ENCODE measurements at places on chromosomes 1 and 21.
A peak's percentile ranks its signal among the peaks of the same experiment; 100 is the strongest.

DNA sequence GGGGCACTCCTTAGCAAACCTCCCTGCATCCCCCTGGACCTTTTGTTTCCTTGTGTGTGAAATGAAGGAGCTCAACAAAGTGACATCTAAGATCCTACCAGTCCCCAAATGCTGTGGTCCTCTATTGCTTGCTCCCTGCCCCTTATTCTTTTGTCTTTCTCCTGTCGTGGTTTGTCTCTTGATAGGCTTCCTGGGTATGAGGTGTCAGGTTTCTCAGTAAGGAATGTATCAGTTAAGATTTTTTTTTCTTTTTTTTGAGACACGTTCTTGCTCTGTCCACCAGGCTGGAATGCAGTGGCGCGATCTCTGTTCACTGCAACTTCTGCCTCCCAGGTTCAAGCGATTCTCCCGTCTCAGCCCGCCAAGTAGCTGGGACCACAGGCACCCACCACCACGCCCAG, 16.8 kb downstream of the CNIH3 start:
- DNase-seq = no peak

GRCh38 chr1:6476483-6476882, 10.5 kb upstream of the TNFRSF25 start:
- no peak for DNase-seq

DNA sequence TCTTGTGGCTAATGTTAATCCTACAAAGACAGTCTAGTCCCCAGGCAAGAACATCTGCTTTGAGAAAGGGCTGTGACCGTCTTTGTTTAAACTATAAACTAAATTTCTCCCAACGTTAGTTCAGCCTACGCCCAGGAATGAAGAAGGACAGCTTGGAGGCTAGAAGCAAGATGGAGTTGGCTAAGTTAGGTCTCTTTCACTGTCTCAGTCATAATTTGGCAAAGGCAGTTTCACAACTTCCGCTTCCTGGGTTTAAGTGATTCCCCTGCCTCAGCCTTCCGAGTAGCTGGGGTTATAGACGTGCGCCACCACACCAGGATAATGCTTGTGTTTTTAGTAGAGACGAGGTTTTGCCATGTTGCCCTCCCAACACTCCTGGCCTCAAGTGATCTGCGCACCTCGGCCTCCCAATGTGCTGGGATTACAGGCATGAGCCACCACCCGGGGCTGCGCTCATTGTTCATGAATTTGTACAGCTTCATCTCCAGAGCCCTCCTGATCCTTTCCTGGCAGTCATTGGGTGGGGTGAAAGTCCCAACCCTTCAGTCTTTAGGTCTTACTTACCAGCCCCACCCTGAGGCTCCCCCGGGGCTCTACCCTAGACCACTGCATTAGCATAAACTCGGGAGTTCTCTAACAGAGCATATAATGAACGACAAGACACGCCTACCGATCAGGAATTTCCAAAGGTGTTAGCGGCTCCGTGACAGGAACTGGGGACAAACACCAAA, 4.9 kb upstream of the MASP2 start:
- no peak for DNase-seq

DNA sequence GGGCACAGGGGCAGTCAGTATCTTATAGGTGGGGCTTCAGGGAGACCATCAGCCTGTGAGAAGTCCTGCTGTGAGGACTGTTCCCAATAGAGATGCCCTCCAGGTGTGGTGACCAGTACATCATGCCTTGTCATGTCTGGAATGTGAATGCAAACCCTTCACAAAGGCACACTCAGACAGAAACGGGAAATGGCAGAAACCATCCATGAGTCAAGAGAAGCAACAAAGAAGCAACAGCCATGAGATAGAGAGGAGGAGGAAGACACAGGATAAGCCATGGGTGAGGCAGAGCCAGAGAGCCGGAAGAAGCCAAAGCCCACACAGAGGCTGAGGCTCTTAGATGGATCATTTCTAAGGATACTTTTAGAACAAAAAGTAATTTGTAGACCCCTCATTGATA, 20.1 kb upstream of the ZP4 start:
- no peak for DNase-seq

- no peak for DNase-seq
Observed at GRCh38 chr1:155003766-155004351, 1.3 kb downstream of the ZBTB7B start.

DNA sequence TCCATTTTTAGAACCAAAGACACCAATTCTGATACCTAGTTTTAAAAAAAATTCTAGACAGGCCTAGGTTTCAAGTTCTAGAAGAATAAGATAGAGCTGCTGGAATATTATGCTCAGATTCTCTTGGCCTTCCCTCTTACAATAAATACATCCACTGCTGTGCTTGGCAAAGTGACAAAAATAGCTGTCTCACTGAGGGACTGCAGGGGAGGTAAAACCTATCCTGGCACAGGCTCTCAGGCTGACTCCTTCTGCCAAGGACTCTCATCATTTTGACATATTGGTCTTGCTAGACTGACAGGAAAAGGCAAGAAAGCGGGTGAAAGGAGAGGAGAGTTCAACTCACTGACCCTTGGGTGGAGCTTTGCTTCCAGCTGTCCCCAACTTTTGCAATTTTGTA, 197.0 kb upstream of the LHX8 start:
- DNase-seq = no peak

- DNase-seq = peak; percentile 20
Observed at GRCh38 chr21:41369920-41370839, 8.4 kb downstream of the MX2 start.

DNA sequence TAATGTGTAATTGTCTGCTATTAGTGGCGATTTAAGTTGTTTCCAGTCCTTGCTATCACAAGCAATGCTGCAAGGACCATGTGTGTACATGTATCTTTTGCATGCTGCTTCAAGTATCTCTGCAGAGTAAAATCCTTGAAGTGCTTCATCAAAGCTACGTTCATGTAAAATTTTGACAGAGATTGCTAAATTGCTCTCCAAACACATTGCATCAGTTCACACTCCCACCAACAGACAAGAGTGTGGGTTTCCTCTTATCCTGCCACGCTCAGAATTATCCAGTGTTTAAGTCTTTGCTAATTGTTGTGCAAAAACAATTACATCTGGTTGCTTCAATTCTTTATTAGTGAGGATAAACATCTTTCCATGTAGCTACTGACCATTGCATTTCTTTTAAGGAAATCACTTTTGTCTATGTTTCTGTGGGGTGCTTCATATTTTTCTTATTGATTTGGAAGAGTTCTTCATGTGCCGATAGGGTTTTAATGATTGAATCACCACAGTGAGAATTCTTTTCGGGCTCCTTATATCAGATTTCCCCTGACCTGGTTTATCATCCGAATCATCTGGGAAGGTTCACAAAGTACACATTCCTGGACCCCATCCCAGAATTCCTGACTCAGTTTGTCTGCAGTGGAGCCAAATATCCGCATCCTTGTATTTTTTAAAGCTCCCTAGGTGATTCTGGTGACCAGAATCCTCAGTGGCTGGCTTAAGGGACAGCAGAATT, 56.3 kb upstream of the GALNT2 start:
- DNase-seq = no peak

DNA sequence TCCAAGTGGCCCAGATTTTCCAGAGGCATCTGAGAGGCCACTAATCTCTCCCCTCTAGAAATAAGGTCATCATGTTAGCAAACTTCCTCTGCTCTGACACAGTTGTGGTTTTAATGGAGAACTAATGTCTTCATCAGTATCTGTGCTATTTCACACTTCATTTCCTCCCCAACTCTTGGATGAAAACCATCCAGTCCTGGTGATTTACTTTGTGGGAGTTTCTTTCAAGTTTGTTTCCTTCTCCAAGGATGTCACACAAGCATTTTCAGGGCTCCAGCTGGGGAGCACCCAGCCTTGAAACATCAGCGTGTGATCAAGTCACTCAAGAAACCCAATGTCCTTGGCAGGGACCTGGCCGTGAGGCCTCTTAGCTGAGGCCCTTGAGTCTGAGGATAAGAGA, 38.8 kb downstream of the TBX15 start:
- DNase-seq = no peak

GRCh38 chr1:36594023-36594422, 111.3 kb upstream of the CSF3R start:
- no peak for DNase-seq

- no peak for DNase-seq
Observed at GRCh38 chr1:81179242-81179641, 621.5 kb upstream of the ADGRL2 start.

GRCh38 chr1:206586501-206587445, 25.5 kb downstream of the EIF2D start:
- DNase-seq = no peak

DNA sequence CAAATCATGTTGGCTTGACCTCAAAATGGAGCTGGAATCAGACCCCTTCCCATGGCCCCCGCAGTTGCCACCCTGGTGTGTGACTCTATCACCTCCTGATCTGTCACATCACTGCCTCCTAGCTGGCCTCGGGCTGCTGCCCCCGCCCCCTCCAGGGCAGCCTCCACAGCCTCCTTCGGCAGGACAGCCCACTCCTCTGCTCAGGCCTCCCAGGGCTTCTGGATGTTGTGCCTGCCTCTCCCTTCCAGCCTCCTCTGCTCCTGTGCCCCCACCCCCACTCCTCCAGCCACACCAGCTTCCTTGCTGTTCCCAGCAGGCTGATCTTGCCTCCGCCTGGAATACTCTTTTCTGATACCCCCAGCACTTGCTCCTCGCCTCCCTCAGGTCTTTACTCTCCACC, 134.4 kb upstream of the EDN2 start:
- no peak for DNase-seq

DNA sequence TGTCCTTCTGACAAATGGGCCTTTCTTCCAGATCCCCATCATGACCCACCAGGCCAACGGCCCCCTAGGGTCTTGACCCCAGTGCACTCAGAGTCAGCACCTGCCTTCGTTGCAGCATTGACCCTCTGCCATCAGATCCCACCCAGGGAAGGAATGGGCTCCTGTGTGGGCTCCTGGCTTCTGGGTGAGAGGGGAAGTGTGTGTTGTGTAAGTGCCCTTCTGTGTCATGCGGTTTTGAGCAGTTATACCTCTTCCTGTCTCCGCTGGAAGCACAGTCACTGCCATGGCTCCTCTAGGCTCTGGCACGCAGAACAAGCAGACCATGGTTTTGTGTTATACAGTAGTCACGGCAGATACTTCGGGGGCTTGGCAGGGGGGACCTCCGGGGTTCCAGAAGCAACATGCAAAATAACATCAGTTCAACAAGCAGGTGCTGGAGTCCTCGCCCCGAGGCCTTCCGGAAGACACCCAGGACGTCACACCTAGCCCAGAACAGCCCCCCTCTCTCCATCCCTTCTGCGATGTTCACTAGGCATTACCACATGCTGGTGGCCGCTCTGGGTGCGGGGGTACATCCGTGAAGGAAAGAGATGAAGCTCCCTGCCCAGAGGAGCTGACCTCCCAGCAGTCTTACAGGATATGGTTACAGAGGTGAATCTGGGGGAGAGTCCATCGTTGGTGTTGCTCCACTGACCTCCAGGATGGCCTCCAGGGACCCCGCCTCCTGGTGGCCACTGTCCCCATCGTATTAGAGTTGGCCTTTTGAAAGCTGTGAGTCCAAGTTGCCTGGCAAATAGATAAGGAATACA, 17.4 kb upstream of the KCNAB2 start:
- no peak for DNase-seq

DNA sequence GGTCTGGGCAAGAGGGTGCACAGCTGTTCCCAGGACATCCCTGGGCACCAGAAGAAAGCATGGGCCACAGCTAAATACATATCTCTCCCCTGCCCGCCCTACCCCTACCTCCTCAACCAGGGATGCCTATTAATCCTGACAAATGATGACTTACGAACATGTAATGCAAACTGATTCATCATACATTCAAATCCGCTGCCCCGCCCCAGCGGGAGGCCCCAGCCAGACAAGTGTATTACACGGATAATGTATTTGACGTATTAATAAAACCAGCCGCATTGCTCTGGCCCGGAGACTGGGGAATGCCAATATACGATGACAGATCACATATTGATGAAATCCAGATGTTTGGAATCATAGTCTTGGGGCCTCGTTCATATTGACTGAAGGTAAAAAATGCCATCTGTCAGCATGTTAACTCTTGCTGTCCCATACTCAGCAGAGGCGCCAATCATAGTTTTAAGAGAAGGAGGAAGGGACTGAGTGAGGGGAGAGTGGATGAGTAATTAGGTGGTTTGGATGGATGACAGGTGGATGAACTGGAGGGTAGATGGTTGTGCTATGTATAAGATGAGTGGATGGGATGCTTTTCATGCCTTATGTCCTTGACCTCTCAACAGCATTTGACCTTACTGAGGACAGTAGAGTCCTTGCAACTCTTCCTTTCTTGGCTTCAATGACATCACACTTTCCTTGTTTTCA, 68.2 kb downstream of the TMEM53 start:
- no peak for DNase-seq

DNA sequence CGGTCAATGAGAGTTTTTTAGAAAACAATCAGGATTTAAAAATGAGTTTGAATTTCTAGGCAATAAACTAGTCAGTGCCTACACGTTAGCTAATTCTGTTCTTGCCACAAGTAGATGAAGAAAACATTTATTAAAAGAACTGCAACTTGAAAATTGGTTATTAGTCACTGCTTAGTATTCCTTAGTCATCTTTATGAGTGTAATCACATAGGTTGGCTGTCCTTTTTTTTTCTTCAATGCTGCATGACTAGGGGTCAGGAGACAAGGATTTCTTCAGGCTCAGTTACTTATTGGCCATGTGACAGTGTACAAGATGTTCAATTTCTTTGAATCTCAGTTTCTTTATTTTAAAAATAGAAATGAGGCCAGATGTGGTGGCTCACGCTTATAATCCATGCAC, 17.1 kb downstream of the SOAT1 start:
- DNase-seq = no peak

DNA sequence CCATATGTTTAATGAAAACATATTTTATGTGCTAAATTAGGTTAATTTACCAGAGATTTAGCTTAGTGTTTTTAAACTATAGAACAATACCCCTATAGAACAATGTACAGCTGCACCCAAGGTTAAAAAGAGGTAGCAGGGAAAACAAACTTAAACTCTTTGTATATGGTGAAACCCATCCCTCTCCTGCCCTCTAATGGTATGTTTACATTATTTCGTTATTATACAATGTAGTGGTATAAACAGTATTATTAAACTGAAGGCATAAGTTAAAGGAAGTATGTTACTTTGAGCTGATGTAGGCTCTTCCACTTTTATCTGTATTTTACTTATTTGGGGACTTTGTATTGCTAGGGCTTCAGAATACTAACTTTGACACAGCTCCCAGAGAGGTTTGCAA, 16.7 kb upstream of the ZYG11A start:
- DNase-seq = no peak

GRCh38 chr1:235075048-235075776, 53.4 kb downstream of the TOMM20 start:
- DNase-seq = no peak

DNA sequence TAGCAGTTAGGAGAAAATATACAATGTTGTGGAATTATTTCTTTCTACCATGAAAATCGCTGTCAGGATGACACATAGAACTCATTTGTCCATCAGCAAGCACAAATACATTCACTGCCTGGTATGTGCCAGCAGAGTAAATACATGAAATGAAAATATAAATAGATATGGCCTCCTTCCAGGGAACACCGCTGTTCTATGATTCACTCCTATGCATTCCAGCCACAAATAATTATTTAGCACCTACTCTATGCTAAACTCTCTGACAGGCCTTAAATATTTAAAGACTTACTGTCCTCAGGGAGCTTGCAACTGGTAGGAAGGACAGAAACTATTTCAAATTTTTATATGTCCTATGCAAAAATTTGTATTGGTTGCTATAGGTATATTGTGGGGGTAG, 975.0 kb upstream of the NCAM2 start:
- DNase-seq = no peak

- no peak for DNase-seq
Observed at GRCh38 chr1:221865808-221866207, 123.9 kb upstream of the DUSP10 start.

- DNase-seq = no peak
Observed at GRCh38 chr1:240586006-240586405, 25.9 kb downstream of the GREM2 start.

Measured in NCI-H510A (cell line).